ENCODE measurements at places on chromosomes 13 and 19. TPM values are rescaled to one million over a fixed set of nuclear protein-coding genes. Genes with fewer than 3 reads are reported as not detected.

DNA sequence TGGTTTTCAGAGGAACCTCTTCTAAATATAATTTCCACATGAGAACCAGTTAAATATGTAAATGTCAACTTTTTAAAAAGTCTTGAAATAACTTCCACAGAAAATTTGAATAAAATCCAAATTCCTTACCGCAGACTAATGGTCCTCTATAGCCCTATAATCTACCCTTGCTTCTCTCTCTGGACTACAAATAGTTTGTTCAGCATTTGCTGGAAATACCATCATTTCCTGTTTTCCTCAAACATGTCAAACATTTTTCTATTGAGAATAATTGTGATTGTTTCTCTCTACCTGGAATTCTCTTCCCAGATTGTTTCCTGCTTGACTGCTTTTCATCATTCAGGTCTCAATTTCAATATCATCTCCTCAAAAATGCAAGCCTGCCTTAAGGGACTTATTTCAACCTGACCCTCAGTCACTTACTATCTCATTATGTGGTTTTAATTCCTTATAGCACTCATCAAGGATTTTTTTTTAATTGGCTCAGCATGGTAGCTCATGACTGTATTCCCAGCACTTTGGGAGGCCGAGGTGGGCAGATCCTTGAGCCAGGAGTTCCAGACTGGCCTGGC lies 898.9 kb upstream of the MIR17HG start:
- no peak for DNase-seq

- no peak for DNase-seq
Observed at GRCh38 chr13:44763615-44764301, 187.6 kb upstream of the TSC22D1 start.

- DNase-seq, result no peak
Observed at GRCh38 chr13:41740479-41740878, 220.4 kb downstream of the VWA8 start.

DNA sequence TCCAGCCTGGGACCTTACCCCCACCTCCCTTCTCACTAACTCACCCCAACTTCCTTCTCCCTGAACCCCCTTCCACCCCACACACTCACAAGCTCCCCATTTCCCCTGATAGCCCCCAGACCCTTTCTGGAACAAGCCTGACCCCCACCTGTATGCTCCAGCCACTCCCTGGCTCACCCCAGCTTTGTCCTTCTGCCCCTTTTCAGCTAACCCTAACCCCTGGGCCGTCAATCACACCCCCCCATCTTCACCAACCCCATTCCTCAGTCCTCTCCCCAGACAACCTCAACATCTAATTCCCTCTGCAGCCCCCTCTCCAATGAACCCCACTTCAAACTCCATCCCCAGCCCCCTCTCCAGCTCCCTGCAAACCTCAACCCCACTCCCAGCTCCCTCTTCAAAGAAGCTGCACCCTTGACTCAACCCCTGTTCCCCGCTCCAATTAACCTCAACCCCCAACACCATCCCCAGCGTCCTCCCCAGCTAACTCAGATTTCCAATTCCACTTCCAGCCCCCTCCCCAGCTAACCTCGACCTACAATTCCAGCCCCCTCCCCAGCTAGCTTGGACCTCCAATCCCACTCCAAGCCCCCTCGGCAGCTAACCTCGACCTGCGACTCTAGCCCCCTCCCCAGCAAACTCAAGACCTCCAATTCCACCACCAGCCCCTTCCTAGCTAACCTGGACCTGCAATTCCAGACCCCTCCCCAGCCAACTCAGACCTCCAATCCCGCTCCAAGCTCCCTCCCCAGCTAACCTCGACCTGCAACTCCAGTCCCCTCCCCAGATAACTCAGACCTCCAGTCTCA lies 929 bp downstream of the GNG7 start:
- DNase-seq, result no peak

DNA sequence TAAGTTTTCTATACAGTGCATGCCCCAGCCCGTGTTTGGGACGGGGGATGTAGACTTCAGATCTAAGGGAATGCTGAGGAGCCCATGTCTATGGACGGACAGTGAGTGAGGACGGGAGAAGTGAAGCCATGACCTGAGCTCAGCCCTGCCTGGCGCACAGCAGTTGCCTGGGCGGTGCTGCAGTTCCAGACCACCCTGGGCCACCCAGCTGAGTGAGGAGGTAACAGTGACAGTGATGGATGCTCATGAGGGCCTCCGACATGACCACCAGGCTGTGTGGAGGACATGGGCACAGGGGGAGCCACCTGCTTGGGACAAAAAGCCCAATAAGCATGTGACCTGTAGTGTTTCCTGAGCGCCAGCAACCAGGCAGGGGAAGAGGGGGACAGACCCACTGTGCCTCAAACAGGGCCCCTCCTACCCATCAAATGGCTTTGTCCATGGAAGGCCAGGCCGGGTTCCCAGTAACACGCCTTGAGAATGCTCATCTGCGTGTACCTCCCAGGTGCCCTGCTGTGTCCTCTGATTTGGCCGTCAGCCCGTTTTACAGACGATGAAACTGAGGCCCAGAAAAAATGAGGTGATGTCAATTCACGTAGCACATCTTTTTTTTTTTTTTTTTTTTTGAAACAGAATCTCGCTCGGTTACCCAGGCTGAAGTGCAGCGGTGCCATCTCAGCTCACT lies 22.6 kb downstream of the NOSIP start:
- no peak for DNase-seq

DNA sequence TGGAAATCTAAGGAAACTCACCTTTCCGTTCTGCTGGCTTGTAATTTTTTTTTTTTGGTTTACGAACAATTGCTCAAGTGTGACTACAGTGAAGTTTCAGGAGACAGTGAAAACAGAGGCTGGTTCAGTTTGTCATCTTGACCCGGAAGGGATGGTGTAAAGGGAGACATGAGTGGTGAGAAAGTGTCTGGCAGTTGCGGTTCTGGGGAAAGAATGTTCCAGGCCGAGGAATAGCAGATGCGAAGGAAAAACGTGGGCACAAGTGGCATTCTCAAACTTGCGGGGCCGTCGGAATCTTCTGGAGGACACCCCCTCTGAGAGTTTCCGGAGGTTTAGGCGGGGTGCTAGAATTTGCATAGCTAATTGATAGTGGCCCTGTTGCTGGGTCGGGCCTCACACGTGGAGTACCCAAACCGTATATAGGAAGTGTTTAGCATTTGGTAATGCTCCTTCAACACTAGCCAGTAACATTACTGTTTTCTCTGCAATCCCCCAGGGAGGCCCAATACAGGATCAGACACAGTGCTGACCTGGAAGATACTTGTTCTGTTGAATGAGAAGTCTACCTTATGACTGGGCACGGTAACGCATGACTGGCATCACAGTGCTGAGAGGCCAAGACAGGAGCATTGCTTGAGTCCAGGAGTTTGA lies 2.8 kb upstream of the TNFSF9 start:
- no peak for DNase-seq

GRCh38 chr19:41479757-41480191 lies 36.8 kb downstream of the ERICH4 start:
- no peak for DNase-seq

DNA sequence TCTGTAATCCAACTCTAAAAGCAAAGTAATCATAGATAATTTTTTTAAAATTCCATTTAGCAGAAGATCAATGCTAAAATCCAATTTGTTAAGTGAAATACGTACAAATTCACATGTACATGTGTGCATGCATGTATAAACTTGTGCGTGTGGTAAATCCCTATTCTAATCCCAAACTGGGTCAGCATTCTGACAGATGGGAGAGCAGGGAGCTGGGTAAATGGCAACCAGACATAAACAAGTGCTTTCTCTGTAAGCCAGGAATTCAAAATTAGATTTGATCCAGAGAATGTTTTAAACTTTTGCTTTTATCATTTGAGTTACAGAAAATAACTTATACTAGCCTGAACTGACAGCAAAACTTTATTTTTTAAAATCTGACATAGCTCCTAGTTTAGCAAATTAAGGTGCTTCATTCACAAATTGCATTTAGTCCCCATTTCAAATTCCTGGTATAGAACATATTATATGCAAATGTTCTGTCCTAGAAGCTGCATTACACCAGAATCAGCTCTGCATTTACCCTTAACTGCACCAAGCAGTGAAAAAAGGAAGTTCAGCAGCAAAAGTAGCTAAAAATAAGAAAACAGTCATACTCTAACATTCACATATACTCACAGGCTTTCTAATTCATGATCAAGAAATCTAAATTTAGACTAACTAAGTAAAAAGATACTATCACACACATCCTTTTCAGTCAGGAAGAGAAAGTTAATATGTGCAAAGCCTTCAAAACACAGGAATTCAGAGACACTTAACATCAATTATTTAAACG lies 32.6 kb downstream of the UBL3 start:
- DNase-seq, result peak; percentile 46

GRCh38 chr19:5104871-5105351 lies 136.0 kb downstream of the KDM4B start:
- DNase-seq, result peak; percentile 50

DNA sequence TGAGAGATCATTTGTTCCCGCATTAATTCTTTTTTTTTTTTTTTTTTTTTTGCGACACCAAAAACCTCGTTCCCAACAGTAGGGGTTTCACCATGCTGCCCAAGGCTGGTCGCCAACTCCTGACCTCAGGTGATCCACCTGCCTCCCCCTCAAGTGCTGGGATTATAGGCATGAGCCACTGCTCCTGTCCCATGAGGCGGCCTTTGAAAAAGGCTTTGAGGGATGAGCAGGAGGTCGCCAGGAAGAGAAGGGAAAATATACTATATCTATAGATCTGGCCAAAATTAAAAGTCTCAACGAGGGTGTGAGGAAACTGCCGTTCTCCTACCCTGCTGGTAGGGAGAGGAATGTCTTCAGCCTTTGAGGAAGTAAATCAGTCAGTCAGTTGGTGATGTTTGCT lies 26.2 kb downstream of the ZNF473 start:
- DNase-seq, result no peak

- no peak for DNase-seq
Observed at GRCh38 chr19:3179739-3180293, 1.2 kb downstream of the S1PR4 start.

GRCh38 chr13:62524498-62524897 lies 1108.8 kb upstream of the PCDH20 start:
- DNase-seq, result no peak

DNA sequence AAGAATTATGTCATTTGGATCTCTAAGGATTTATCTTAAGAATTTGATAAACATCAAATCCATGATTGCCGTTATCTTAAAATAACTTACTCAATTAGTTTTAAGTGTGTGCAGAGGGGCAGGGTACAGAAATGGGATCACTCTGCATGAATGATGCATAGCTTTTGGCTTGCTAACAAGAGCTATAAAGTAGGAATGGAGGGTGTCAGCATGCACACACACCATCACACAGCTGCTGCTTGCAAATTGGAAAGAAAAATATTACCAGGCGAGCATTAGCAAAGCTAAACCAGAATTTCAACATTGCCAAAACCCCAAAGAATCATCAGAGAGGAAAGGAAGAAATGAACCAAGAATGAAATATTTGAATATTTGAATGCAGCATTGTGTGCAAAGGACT lies 580.6 kb downstream of the LMO7 start:
- DNase-seq, result no peak

GRCh38 chr13:49812812-49813211 lies 20.3 kb upstream of the KPNA3 start:
- no peak for DNase-seq

GRCh38 chr19:34507414-34508067 lies 26.0 kb downstream of the WTIP start:
- no peak for DNase-seq

GRCh38 chr13:39196965-39197646 lies 158.8 kb downstream of the NHLRC3 start:
- no peak for DNase-seq

DNA sequence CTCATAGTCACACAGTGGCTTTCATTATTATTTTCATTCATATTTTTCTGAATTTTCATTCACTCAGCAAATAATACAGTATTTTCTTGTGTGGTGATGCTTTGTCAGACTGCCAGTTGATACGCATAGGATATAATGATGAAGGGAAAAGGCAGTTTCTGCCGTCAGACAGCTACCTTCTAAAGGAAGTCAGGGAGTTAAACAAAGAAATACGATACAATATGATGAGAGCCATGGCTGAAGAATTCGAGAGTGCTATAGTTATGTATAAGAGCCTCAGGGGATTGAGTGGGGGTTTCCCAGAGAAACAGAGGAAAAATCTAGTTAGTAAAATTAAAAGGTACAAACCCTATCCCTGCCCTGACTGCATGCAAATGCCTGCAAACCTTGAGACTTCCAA lies 479.1 kb downstream of the OLFM4 start:
- DNase-seq, result no peak

GRCh38 chr13:40368127-40368891 lies 298.1 kb downstream of the FOXO1 start:
- no peak for DNase-seq

DNA sequence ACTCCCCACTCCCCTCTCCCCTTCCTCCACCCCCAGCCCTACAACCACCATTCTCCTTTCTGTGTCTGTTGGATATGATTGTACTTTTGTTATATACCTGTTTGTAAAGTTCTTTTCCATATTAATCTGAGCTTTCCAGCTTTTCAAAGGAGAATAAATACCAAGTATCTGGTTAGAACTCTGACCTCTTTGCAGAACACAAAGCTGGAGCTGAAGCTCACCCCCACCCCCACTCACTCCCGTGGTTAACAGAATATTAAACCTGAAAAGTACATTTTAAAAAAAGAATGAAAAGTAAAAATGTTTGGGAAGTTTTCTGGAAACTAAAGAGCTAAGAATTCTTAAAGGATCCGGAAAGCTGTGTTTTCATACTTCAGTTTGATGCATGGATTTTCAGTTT lies 155.2 kb upstream of the RNF113B start:
- no peak for DNase-seq

- no peak for DNase-seq
Observed at GRCh38 chr13:33710924-33711323, 107.0 kb upstream of the RFC3 start.

GRCh38 chr19:18017275-18018083 lies 9.5 kb downstream of the ARRDC2 start:
- no peak for DNase-seq

- DNase-seq, result peak; percentile 54
Observed at GRCh38 chr13:97359181-97360057, 74.5 kb upstream of the RAP2A start.

DNA sequence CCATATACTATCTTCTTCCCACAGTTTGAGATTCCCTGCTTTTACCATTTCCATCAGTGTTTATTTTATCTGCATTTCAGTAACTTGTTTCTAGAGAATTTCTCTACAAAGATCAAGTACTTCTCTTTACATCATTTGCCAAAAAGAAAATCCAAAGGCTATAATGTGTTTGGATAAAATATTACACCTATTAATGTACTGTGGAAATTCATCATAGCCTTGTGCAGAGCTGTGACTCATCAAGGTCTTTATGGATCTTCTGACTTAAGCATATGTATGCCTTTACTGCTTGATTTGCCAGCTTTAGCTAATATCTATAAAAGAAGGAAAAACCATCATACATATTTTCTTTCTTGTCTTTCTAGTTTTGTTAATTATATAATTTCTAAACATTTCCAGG lies 9.6 kb upstream of the HTR2A start:
- DNase-seq, result no peak

Gene RNF225
- total RNA-seq, result not detected

Gene CRLF1
- 3.0 TPM for total RNA-seq

Gene ZNF708
- 48.3 TPM for total RNA-seq

Gene PABPC3
- 0.27 TPM for total RNA-seq

Gene USPL1
- total RNA-seq, result 28.3 TPM

Gene ZNF20
- total RNA-seq, result 8.7 TPM

Gene EPS8L1
- total RNA-seq, result 2.1 TPM

Gene PIK3R2
- total RNA-seq, result 21.2 TPM

Gene FGF14
- total RNA-seq, result 86.1 TPM

Gene WDR87
- total RNA-seq, result not detected

Gene LRRC63
- 1.7 TPM for total RNA-seq

Gene GDF15
- total RNA-seq, result 0.36 TPM

Measured in cerebellum (tissue), 4 donors.